ENCODE measurements at places on chromosomes 6 and 20.

- DNase-seq, result no peak
Observed at GRCh38 chr6:46044881-46045617, 29.4 kb upstream of the CLIC5 start.

DNA sequence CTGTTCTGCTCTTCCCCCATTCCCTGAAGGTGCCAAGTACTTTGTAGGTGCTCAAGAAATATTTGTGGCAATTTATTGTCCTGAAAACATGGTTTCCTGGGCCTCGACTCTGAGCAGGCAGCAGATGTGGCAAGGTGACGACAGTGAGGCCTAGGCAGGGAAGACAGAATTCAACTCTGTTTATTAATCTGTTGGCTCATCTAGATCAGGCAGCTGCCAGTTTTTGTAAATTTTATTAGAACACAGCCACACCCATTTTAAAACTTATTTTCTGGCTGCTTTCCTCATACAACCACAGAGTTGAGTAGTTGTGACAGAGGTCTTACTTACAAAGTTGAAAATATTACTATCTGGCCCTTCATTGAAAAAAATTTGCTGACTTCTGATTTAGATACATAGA is 24.5 kb downstream of the MAPK14 start:
- no peak for DNase-seq

- no peak for DNase-seq
Observed at GRCh38 chr6:122838060-122838780, 49.2 kb downstream of the SMPDL3A start.

- peak; percentile 80 for DNase-seq
Observed at GRCh38 chr20:16013631-16014030, 559.6 kb downstream of the KIF16B start.

GRCh38 chr6:40599555-40599954 is 12.4 kb upstream of the LRFN2 start:
- no peak for DNase-seq

GRCh38 chr6:35441642-35442041 is 10.5 kb upstream of the FANCE start:
- no peak for DNase-seq

DNA sequence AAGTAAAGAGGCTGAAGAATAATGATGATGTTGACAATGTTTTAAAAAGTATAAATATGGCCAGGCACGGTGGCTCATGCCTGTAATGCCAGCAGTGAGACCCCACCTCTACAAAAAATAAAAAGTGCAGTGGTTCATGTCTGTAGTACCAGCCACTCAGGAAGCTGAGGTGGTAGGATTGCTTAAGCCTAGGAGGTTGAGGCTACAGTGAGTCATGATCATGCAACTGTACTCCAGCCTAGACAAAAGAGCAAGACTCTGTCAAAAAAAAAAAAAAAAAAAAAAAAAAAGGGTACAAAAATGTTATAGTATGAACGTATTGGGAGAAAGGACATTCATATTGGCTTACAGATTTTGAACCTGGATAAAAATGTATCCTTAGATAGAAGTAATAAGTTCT is 543.1 kb upstream of the IRAK1BP1 start:
- DNase-seq, result no peak

GRCh38 chr20:25246182-25246999 is 1.5 kb upstream of the PYGB start:
- DNase-seq, result no peak

DNA sequence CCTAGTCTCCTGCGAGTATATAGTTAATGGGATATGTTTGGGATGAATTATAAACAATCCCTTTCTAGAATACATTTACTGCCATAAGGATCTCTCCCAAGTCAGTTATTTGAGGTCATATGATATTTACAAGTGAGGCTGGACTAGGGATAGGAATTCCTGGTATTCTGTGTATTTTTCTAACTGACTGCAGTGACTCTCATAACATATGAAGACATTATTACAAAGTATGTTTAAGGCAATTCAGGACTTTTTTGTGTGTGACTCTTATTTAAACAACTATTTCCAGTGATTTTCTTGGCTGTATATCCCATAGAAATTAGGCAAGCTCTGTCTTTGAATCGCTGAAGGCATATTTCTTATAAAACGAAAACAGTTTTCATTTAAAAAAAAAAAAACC is 18.4 kb upstream of the TNFAIP3 start:
- no peak for DNase-seq

Measured in cerebellar nuclear complex (tissue), 1 donor.